NCI-H146 (cell line): ENCODE measurements at places on chromosomes 4 and X.
A peak's percentile ranks its signal among the peaks of the same experiment; 100 is the strongest.

DNA sequence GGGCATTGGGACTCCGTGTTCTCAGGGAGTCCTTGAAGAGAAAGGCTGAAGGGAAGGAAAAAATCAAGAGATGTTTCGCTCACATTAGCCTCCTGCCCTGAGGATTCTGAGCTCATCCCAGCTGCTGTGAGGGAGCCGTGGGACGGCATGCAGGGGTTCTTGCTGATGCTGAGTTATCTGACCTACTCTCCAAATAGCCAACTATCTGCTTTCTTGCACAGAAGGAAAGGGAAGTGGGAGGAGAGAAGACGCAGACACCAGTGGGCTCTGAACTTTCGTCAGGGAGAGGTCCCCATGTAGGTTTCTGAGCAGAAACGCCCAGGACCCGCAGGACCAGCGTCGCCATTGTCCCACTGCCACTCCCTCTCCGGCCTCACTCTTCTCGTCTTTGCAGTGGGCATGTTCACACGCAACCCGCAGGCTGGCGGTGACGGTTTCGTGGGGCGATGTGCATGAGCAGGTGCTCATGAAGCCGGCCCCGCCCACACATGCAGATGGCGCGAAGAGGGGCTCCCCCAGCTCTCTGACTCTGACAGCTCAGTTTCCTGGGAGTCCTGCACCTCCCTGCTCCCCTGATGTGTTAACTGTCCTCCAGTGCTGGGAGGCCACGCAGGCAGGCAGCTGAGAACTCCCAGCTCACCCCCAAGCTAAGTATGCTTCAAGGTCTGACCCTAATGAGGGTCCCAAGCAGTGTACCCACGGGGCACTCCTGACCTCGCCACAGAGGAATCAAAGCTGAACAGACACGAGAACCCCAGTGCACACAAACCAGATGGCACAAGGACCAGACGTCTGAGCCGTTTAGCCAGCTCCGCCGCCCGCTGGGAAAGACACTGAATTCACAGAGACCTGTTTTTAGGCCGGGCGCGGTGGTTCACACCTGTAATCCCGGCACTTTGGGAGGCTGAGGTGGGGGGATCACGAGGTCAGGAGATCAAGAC, 13.6 kb upstream of the ABLIM2 start:
- DNase-seq: no peak

GRCh38 chr4:2785613-2786012, 7.3 kb upstream of the SH3BP2 start:
- DNase-seq: no peak

- no peak for DNase-seq
Measured at GRCh38 chr4:153418121-153418520, 48.0 kb upstream of the TMEM131L start.

- DNase-seq: no peak
Measured at GRCh38 chr4:188387179-188387791, 248.0 kb downstream of the TRIML1 start.

- DNase-seq: no peak
Measured at GRCh38 chr4:163598028-163598427, 103.5 kb downstream of the TMA16 start.

- DNase-seq: no peak
Measured at GRCh38 chr4:6152869-6153705, 47.3 kb downstream of the JAKMIP1 start.

GRCh38 chrX:2468261-2469195, 32.2 kb downstream of the DHRSX start:
- no peak for DNase-seq

DNA sequence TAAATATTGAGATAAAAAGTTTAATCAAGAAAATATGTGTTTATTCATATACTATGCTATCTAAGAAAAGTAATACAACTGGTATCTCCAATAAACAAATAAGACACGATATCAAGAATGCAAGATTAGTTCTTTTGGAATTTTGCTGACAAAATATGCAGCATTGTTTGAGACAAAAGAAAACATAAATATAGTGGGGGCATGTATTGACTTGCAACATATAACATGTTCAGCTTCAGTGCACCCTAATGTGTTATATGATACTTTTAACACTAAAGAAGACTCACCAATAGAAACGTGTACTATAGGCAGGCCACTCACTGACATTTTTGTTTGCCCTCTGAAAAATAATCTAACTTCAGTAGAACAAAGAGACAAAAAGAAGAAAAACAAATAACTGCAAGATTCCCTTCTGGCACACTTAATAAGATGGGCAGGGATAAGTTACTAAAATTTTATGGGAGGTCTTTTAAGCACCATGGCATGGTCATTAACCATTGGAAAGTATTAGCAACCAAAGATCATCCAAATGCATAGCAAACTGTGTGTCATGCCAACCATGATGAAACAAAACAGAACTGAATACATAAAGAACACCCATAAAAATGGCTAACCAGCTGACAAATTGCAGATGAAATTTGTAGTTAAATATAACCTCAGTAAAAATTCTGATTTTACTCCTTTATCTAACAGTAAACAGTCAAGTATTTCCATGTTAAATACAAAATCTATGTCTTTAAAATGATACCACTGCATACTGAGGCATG, 447.9 kb upstream of the FAM241A start:
- DNase-seq: no peak

DNA sequence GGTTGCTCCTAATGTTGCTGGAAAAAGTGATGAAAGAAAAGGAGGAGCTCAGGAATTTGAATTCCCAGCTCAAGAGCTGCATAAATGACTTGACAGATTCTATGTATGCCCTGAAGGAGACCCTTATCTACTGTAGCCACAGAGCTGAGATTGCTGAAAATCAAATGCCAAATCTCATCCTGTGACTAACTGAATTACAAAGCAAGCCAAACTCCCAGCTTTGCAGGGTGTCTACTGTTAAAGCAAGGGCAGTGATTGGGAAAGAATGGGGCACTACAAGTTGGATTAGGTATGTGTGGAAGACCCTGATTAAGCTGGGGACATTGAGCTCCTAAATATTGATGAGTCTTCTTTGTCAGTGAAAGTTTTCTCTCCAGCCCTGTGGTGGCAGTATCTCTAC, 20.8 kb upstream of the SMIM9 start:
- no peak for DNase-seq

DNA sequence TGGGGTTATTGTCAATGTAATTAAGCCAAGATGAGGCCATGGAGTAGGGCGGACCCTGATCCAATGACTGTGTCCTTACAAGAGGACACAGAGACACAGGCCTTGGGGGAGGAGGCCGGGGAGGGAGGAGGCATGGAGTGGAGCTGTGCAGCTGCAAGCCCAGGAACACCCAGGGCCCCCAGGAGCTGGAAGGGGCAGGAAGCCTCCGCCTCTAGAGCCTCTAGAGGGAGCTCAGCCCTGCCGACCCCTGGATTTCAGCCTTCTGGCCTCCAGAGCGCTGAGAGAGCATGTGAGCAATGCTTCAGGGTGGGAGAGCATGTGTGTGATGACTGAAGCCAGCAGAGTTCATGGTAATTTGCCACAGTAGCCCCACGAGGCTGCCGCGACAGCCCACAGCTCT, 234.6 kb downstream of the AFAP1 start:
- DNase-seq: no peak

DNA sequence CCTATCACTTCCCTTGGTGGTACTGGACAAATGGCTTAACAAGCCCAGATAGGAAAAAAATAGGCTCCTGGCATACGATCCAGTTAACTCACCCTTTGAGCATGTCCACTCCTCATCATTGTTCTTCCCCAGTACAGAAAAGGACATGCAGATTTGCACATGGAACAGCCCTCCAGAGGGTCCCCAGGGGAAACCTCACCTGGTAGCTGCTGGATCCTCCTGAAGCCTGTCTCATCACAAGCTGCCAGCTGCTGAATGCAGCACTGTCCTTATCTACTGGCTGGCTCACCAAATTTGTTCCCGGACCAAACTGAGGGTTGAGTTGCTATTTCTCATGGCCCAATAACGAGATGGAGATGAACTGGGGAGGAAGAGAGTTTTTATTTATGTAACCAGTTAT, 49.4 kb downstream of the SERTM2 start:
- DNase-seq: no peak

GRCh38 chr4:94545296-94545695, 93.6 kb downstream of the PDLIM5 start:
- DNase-seq: no peak

DNA sequence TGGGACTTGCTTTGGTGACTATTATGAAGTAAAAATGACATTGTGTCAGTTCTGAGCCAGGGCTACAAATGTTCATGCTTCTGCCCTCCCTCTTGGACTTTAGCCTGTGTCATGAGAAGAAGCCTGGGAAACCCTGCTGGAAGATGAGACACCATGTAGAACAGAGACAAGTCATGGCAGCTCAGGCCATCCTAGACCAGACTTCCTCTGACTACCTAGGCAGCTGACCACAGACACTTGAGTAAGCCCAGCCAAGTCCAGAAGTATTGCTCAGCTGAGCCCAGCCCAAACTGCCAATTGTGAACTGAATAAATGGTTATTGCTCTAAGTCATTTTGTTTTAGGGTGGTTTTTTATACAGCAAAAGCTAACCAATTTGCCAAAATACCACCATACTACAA, 467.6 kb upstream of the CNKSR2 start:
- no peak for DNase-seq

DNA sequence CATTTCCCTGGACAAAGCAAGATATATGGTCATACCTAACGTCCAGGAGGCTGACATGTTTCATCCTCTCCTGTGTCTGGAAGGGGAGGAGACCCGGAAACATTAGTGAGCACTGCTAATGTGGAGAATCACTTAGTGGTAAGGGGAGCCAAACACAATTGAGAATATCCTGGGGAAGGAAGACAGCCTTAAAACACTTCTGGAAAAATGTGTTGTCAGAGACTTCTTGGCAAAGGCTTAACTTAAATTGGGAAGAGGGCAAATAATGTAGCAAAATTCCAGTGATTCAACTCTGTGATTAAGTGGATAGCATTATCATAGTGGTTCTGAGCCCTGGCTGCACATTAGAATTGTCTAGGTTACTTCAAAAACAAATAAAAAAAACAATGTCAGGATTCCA, 39.5 kb downstream of the SPARCL1 start:
- no peak for DNase-seq

DNA sequence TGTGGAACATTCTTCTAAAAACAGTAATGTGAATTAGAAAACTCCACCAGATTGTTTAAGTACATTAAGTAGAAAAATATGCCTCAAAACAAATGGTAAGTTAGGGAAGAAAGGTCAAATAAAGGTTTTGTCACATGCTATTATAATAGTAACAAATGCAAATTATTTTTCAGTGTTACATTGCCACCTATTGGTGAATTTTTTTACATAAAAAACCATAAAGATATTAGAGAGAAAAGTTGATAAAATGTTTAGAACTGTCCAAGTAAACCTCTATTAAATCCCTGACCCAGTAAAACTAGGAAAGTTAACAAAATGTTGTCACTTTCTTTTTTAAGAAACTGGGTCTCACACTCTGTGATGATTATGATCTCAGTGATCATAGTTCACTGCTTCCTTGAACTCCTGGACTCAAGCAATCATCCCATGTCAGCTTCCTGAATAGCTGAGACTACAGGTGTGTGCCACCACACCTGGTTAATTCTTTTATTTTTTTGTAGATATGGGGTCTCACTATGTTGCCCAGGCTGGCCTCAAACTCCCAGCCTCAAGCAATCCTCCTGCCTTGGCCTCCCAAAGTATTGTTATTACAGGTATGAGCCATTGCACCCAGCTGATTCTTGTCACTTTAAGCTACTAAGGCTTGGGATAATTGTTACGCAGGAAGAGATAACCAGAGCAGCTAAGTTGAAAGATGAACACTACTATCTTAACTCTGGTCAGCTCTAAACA, 157.6 kb downstream of the ATRX start:
- no peak for DNase-seq

GRCh38 chrX:49162620-49163019, at the start of gene MAGIX:
TSS of gene MAGIX (plus strand) at chrX:49162758. CDS start at chrX:49162890, 132 bp downstream.
- no peak for DNase-seq

- DNase-seq: no peak
Measured at GRCh38 chr4:156825074-156825473, 146.5 kb downstream of the PDGFC start.

DNA sequence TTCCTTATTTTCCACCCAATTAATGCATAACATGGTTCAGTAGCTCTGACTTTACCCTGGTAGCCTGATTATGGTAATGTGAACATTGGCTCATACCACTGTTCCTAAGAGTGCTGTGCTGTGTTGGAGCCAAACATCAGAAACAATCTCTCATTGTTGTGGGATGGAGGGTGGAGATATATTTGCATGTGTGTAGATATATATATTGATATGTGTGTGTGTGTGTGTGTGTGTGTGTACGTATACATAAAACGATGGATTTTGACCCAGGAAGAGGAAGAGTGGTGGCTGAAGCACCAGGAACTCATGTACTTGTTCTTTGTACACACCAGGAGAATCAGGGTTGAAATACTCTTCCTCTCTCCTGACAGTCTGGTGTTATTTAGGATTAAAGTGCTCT, 247.7 kb downstream of the IL15 start:
- DNase-seq: no peak

DNA sequence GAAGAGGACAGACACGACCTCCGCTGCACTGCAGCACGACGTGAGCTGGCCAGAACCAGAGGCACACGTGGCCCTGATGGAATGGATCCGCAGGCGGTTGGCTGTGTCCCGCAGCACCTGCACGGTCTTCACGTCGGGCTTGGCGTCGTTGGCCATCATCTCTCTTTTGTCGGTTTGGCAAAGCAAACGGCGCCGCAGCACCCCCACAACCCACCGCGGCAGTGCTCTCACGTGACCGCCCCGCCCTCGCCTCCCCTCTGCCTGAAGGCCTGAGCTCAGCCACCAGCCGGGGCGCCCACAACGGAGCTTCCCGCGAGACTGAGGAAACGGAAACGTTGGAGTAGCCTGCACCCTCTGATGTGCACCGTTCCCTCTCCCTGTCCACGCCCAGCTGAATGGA, at the start of gene TKTL2:
Gene TKTL2 (minus strand): TSS at position 179 of the 400 bp plus-strand sequence. CDS start 20 bp downstream, at position 159.
- peak; percentile 43 for DNase-seq

DNA sequence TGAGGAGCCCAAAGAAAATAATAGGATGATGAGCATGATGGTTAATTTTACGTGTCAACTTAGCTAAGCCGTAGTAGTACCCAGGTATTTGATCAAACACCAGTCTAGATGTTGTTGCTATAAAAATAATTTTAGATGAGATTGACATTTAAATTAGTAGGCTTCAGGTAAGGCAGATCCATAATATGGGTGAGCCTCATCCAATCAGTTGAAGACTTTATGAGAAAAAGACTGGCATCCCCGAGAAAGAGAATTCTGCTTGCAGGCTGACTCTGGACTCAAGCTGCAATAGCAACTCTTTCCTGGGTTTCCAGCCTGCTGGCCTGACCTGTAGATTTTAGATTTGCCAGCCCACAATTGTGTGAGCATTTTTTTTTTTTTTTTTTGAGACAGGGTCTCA, 192.8 kb upstream of the LNX1 start:
- DNase-seq: no peak

GRCh38 chr4:26127851-26128337, 192.9 kb upstream of the RBPJ start:
- no peak for DNase-seq

DNA sequence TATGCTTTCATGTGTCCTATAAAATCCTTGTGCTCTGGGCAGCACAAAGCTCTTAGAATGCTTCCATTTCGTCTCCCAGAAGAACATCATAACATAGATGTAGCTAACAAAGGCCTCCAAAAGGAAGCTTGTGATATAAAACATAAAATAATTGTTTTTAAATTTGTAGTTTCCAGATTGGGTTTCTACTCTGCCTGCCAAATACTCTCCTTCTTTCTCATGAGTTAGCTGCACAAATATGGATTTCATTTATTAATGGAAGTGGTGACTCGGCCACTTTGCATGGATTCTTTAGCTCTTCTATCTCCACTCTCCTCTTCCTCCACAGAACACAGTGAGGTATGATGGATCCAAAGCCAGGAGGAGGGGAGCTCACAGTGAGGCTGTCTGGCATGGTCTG, 265.4 kb downstream of the COL25A1 start:
- no peak for DNase-seq
